ENCODE measurements at places on chromosomes 3 and 15.

GRCh38 chr3:191290311-191291025 is 38.7 kb upstream of the CCDC50 start:
- DNase-seq, result no peak

GRCh38 chr3:83457551-83457950 is 1501.2 kb upstream of the CADM2 start:
- no peak for DNase-seq

DNA sequence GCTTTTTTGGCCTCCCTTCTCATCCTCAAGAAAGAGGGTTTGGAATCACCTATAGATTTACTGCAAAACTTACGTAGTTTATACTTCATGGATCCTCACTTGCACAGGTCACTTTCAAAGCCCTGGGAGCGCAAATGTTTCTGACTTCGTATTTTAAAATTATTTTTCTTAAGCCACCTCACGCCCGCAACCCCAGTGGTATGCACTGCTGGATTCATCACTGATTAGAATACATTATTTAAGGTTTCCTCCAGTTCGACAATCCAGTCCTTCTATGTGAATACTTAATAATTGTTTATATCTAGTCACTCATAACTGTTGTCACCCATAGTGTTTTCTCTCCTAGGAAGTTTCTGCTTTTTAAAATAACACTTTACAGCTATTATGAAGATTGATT is 339.9 kb downstream of the CHL1 start:
- DNase-seq, result no peak

DNA sequence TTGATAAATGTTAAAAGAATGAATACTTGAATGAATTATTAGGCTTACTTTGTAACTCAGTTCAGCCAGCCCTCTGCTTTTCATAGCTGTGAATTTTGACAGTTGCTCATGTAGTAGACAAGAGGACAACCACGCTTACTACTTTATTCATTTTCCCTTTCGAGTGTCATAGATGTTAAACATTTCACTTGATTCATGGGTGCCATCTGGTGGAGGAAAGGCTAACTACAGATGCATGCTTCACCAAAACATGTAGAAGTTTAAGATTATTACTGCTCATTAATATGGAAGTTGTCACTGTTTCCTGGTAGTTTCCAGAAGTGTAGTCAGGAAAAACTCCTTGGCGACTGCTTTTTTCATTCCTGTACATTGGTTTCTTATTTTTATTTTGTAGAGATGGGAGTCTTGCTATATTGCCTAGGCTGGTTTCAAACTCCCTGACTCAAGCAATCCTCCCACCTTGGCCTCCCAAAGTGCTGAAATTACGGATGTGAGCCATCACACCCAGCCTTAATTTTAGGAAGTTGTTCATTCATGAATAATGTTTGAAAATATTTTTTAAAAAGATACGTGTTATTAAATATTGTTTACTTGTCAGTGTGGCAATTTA is 163.2 kb downstream of the B3GALNT1 start:
- peak; percentile 57 for DNase-seq

- DNase-seq, result no peak
Observed at GRCh38 chr15:58415636-58416035, 16.2 kb upstream of the LIPC start.

- no peak for DNase-seq
Observed at GRCh38 chr15:33157371-33158037, 37.0 kb downstream of the FMN1 start.

- no peak for DNase-seq
Observed at GRCh38 chr15:49300856-49301255, 122.2 kb upstream of the FGF7 start.

Measured in stimulated activated CD4-positive, alpha-beta T cell treated with anti-CD3 and anti-CD28 coated beads, TNF-alpha, amount 100 ng/mL, for 48 hours (primary cell).